RPMI8226 (cell line): ENCODE measurements at places on chromosomes 4 and X.

DNA sequence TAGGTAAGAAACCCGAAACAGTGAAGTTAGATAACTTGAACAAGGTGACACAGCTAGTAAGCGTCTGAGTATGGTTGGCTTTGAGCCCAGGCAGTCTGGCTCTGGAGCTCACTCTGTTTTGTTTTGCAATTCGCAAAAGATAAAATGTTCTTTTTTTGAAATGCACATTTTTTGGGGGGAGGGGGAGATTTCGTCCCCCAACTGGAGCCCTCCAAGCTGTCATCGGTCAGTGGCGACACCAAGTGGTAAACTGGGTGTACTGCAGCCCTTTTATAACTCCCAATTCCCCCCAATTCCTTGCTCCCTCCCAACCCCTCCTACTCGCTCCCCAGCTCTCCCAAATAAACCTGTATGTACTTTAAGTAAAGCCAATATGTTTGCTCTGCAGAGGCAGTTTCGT, 2.8 kb upstream of the CLCN5 start:
- DNase-seq = peak; percentile 8

GRCh38 chrX:104195013-104195412, 28.8 kb downstream of the FAM199X start:
- no peak for DNase-seq

- no peak for DNase-seq
Measured at GRCh38 chr4:15551740-15552446, 82.2 kb downstream of the CC2D2A start.

DNA sequence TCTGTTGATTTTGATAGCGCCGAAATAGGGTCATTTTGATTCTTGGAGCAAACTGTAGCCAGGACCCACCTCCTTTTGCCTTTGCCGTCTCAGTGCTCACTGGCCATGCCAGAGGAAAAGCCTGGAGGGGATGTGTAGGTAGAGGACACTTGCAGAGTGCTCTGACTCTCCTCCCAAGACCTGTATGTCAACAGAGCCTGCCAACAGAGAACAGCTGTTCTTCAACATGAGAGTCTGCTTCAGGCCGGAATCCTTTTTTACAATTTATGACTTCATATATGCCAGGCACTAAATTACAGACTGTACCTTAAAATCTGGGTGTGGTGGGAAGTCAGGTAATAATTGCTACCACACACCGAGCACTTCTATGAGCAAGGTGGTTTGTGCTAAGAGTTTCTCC, 94.2 kb downstream of the KDR start:
- no peak for DNase-seq

DNA sequence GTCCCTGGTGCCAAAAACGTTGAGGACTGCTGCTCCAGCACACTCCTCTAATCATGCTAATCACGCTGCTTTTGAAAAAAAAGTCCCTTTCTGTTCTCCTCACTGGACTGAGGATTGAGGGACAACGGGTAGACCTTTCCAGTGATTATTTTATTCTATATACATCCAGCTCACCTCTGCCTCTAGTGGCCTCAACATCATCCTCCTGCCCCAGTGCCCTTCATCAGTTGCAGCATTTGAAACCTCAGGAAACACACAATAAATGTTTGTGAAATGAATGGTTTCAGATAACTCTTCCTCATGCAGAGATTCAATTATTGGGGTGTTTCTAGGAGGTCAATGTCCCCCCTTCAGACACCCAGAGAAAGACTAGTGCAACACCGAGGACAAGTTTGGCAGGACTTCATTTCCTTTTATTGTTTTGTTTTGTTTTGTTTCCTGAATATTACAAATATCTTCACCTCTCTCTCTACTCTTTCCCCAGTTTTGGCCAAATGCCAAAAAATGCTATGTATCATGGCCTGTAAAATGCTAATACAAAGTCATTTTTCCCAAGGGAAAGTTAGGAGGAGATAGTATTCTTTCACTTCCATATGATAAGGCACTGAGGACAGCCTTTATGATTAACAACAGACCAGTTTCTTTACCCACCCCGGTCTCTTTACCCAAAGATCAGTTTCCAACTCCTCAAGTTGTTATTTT, 460.1 kb upstream of the SLIT2 start:
- DNase-seq = no peak

DNA sequence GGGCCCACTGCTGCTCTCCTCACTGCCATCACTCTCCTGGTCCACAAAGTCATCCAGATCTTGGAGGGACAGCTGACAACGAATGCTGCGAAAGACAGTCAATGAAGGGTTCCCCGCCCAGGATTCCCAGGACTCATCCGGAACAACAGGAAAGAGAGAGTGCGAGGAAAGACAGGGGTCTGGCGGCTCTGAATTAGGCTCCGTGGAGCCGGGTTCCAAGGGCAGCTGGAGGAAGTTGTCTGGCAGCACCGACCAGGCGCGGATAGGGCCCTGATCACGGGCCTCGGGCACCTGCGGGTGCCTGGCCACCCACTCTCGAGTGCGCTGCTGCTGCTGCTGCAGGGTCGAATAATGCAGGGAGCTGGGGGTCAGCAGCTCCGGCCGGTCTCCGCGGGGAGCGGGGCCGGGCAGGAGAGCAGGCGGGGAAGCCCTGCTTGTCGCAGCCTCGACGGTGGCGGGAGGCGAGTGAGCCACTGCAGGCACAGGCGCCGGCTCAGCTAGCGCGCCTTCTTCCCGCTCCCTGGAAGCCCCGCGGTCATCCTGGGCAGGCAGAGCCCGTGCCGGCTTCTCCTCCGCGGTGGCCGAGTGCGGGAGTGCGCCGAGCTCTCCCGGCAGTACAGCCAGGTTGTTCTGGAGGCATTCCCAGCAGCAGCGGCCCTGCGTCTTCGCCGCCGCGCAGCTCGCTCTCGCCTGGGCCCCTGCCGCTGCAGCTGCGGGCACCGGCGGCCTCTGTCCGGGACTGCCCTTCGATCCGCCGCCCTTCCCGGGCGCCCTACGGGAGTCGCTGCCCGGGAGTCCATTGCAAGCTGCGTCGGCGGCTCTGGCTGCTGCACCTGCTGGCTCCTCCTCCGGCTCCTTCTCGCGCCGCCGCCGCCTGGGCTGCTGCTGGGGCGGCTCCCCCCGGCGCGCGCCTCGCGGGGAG, 1.1 kb downstream of the SOWAHB start:
- DNase-seq = no peak

- DNase-seq = no peak
Measured at GRCh38 chr4:148442832-148443511, 758 bp upstream of the NR3C2 start.

GRCh38 chrX:42195506-42195905, 272.2 kb upstream of the CASK start:
- DNase-seq = no peak

DNA sequence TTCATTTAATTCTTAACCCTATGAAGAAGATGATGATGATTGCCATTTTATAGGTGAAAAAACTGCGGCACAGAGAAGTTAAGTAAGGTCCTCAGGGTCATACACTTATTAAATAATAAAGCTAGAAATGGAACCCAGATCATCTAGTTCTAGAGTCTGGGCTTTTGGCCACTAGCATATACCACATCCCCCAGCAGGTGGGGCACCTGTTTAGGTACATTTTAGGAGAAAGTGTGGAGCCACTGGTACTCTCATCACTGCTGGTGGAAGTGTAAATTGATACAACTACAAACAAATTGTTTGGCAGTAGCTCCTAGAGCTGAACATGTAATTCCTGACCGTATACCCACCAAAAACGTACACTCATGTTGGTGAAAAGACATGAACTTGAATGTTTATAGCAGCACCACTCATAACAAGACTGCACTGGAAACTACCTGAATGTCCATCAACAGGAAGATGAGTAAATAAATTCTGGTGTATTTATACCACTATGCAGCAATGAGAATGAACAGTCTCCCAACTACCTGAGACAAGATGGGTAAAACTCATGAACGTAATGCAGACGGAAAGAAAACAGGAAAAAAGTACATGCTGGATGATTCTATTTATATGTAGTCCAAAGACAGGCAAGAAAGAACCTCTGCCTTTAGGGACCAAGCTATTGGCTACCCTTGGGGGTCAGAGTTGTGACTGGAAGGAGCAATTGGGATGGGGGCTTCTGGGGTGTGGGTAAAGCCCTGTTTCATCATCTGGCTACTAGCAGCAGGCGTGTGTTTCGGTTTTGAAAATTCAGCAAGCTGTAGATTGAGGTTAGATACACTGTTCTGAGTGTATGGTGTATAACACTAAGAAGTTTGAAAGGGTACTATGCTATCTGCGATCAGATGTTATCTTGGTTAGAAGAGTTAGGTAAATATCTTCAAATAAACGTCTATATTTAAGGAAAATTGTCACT, 72.3 kb upstream of the ADGRG2 start:
- peak; percentile 16 for DNase-seq

GRCh38 chr4:3251691-3252479, 2.9 kb downstream of the MSANTD1 start:
- no peak for DNase-seq

DNA sequence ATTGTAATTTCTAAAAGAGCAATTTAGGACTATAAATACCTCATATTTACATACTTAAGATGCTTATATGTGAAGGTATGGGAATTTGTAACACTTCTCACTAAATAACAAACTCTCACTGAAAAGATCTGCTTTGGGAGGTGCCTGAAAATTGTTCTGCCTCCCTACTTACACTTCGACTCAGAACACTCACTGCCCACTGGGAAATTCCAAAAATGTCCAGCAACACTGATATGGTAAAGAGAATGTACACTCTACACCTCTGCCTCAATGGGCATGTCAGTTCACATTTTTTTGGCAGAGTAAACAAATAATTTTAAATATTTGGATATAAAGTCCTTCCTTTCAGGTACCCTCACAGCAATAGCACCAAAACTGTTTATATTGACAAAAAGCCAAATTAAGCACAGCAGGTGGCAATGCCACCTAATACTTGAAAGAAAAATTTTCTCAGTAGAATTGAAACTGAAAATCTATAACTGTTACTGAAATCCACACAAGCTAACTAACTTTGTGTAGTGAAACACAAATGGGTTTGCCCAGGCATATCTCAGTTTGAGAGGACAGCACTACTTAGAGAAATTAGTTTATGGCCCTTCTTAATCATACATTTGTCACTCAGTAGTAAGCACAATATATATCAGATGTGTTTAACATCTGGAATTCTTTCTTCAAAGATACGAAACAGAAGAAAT, 67.1 kb downstream of the PRDM5 start:
- DNase-seq = peak; percentile 28

DNA sequence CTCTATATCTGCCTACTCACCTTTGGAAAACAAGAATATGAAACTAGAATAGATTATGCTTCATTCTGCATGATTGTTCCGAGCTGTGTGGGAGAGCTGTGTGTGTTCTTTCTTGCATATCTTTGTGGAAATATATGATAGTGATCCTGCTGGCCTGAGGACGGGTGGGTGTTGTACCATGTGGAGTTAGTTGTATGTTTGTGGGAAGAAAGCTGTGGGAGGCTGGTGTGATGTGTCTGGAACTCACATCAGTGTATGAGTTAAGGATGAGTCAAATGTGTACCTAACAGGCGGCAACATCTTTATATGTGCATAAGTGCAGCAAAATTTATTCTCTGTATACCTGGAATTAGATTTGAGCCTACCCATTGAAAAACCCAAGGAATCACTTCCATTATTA, 208.1 kb upstream of the ADGRL3 start:
- no peak for DNase-seq

DNA sequence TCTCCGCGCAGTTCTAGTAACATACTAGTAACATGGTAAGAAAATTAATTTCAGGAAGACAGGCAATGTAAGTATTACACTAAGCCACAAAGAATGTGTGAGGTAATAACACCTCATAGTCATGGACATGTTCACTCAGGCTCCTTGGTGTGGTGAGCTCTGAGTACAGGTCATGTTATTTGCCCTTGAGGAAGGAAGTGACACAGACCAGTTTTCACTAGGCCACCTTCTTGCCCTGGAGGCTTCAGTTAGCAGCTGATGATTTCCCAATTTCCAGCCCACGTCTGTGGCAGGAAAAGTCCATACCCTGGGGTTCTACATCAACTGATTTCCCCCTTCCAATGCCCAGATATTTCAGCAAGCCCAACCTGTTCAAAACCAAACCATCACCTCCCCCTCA, 6.7 kb downstream of the APOO start:
- DNase-seq = no peak

- no peak for DNase-seq
Measured at GRCh38 chr4:114729068-114729738, 130.6 kb downstream of the UGT8 start.

DNA sequence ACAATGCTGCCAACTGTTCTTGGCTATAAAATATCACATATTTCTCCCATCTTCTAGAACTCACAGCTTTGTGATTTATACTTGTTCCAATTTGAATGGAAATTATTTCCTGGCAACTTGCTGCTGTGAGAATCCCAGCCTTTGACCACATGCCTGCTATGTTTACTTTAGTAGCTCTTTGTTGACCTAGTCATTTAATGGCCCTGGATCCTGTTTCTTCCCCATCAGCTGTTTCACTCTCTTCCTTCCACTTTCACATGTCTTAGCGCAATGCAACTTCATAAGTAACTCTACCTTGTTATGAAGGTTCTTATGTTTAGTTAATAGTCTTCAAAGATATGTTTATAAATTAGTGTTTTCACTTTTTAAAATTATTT, 1973.6 kb upstream of the AGA start:
- no peak for DNase-seq

GRCh38 chr4:2891294-2891693, 47.6 kb downstream of the ADD1 start:
- DNase-seq = no peak

DNA sequence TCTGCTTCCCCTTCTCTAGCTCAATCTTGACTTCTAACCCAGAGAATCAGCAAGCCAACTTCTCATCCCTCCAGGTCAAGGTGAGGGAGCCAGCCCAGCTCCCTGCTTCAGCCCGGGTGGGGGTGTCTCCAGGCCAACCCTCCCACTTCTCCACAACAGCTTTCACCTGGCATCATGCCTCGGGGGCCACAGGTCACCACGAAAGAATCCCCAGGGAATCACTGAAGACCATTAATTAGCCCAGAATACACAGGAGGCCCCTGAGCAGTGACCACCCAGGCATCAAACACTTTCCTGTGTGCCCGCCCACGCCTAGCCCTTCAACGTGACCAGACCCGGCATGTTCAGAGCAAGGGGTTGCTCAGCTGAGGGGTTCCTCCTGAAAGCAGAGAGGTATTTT, 646.7 kb downstream of the BCOR start:
- no peak for DNase-seq

DNA sequence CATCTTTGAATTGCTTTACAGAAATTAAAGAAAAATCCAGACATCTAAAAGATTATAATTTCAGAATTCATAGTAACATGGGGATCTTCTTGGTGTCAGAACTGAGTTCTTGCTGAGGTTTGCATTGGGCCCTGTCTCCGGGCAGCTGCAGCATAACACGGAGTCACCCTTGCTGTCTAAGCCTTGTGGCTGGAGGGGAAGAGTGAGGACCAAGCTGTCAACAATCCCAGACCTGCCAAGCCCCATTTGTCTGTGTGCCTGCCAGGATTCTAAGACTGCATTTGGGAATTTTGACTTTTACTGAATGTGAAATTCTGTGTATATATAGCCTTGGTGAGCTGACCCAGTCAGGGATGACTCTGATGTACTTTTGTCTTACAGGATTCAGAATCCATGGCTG, 25.2 kb upstream of the NAP1L5 start:
- no peak for DNase-seq

- DNase-seq = no peak
Measured at GRCh38 chrX:19063030-19063429, 59.2 kb downstream of the ADGRG2 start.

- peak; percentile 80 for DNase-seq
Measured at GRCh38 chr4:74055096-74055495, 16.6 kb upstream of the CXCL3 start.

- DNase-seq = no peak
Measured at GRCh38 chrX:14618177-14618965, 89.0 kb downstream of the GLRA2 start.

GRCh38 chrX:703466-703865, 72.9 kb downstream of the SHOX start:
- DNase-seq = no peak
